ENCODE measurements at places on chromosomes 6 and 20.

GRCh38 chr20:4896119-4896702, 105.1 kb downstream of the SLC23A2 start:
- no peak for DNase-seq

GRCh38 chr6:120816794-120817193, 517.5 kb downstream of the TBC1D32 start:
- no peak for DNase-seq

- no peak for DNase-seq
Observed at GRCh38 chr20:50516180-50516934, 6.2 kb downstream of the PTPN1 start.

DNA sequence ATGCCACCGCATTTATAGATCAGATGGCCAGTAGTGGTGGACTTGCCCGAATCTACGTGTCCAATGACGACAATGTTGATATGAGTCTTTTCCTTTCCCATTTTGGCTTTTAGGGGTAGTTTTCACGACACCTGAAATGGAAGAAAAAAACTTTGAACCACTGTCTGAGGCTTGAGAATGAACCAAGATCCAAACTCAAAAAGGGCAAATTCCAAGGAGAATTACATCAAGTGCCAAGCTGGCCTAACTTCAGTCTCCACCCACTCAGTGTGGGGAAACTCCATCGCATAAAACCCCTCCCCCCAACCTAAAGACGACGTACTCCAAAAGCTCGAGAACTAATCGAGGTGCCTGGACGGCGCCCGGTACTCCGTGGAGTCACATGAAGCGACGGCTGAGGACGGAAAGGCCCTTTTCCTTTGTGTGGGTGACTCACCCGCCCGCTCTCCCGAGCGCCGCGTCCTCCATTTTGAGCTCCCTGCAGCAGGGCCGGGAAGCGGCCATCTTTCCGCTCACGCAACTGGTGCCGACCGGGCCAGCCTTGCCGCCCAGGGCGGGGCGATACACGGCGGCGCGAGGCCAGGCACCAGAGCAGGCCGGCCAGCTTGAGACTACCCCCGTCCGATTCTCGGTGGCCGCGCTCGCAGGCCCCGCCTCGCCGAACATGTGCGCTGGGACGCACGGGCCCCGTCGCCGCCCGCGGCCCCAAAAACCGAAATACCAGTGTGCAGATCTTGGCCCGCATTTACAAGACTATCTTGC, 725 bp downstream of the EEF1A1 start:
- DNase-seq: peak; percentile 74

GRCh38 chr6:48990739-48991138, 472.3 kb downstream of the MMUT start:
- no peak for DNase-seq

DNA sequence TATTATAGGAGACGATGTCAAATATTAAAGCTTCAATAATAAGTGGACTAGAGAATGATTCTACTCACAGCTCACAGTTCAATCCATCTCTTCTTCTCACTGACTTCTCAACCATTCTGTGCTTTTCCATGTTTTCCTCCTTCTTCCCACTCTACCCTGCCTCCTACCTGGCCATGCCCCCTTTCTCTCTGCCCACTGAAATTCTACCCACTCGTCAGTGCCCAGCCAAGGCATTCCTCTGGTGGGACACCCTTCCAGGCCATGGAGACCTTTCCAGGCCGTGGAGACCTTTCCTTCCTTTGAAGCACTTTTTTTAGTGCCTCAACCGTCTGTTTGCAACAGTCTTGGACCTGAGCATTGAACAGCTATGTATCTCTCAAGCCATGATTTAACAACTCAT, 18.5 kb downstream of the BACH2 start:
- DNase-seq: no peak

GRCh38 chr6:110996691-110997090, 14.9 kb downstream of the RPF2 start:
- DNase-seq: no peak

DNA sequence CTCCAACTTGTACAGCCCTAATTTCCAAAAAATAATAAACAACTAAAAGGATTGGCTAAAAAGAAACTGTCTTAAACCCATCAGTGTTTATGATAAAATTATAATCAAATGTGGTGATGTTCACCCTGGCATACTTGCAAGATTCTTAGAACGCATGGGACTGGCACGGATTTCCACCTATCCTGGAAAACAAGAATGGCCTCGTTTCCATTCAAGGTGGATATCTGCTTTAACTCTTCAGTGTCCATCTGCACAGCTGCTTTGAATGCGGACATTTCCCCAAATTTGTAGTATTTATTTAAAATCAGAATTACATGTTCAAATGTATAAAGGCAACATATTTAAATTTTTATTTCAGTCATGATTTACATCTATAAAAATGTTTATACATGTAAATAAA, 4.2 kb downstream of the CNR1 start:
- no peak for DNase-seq

- no peak for DNase-seq
Observed at GRCh38 chr6:156916130-156916801, 139.1 kb downstream of the ARID1B start.
